ENCODE measurements at places on chromosomes 5 and 9. TPM values are rescaled to one million over a fixed set of nuclear protein-coding genes. Genes with fewer than 3 reads are reported as not detected.

Gene ELOVL7
- total RNA-seq: 5.8 TPM

Gene SMIM33
- not detected for total RNA-seq

Gene SLC1A3
- 1.5 TPM for total RNA-seq

Gene PRSS3
- 0.89 TPM for total RNA-seq
